ENCODE measurements at places on chromosomes 5 and 9. TPM values are rescaled to one million over a fixed set of nuclear protein-coding genes. Genes with fewer than 3 reads are reported as not detected.

Gene CYLC2
- not detected for polyA plus RNA-seq

Gene SLC25A2
- not detected for polyA plus RNA-seq

Gene SLC6A7
- polyA plus RNA-seq: 0.22 TPM

Gene PCDHGA4
- polyA plus RNA-seq: 1.6 TPM

Gene ZBED3
- 7.4 TPM for polyA plus RNA-seq

Gene NR6A1
- polyA plus RNA-seq: 0.68 TPM

Gene SLC4A9
- polyA plus RNA-seq: 0.18 TPM

Gene SVEP1
- polyA plus RNA-seq: 20.6 TPM

Gene PCDHGB5
- 4.1 TPM for polyA plus RNA-seq

Gene PCDHGA2
- polyA plus RNA-seq: 2.1 TPM

Gene EGFL7
- 90.8 TPM for polyA plus RNA-seq

Gene FGFR4
- polyA plus RNA-seq: 195 TPM

Gene ZNF618
- 15.1 TPM for polyA plus RNA-seq

Gene CTSL
- polyA plus RNA-seq: 37.5 TPM

Gene IL13
- not detected for polyA plus RNA-seq

Gene SLC36A2
- polyA plus RNA-seq: 0.49 TPM

Gene PROB1
- polyA plus RNA-seq: 55.2 TPM
